GM12864 (cell line): ENCODE measurements at places on chromosomes 5 and 9.

GRCh38 chr5:139644646-139645429 lies 3.3 kb upstream of the CXXC5 start:
- no peak for DNase-seq

- no peak for DNase-seq
These were observed 117.1 kb upstream of the CCL21 start for GRCh38 chr9:34826999-34827538.

- DNase-seq: no peak
These were observed 2.2 kb upstream of the NPR3 start for GRCh38 chr5:32708949-32709348.

DNA sequence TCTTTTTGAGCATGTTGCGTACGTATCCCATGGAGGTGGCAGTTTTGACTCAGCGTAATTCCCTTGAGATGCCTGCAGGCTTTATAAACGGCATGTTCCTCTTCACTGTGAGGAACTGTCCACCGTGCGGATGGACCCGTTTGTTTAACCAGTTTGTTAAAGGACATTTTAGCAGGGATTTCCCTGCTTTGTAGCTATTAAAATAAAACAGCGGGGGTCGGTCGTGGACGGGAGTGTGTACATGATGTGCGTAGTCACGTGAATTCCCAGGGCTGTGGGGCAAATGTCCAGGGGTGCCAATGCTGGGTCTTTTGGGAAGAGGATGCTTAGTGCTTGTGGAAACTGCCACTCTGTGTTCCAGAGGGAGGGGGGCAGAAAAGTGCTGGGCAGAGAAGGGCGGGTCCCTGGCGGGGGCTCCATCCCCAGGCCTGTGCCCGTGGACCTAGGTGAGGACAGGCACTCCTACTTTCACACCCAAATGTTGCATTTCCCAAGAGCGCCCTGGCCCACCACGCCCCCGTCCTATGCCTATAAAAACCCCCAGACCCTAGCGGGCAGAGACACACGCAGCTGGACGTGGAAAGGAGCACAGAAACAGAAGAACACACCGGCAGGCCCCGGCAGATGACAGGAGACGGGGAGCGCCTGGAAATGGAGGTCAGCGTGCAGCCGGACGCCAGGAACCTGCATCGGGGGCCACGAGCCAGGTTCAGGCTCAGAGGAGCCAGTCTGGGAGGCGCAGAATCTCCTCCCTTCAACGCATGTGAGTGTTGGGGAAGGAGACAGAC lies 4.0 kb upstream of the TERT start:
- DNase-seq: no peak

GRCh38 chr5:148823871-148824270 lies 2.5 kb upstream of the ADRB2 start:
- no peak for DNase-seq

DNA sequence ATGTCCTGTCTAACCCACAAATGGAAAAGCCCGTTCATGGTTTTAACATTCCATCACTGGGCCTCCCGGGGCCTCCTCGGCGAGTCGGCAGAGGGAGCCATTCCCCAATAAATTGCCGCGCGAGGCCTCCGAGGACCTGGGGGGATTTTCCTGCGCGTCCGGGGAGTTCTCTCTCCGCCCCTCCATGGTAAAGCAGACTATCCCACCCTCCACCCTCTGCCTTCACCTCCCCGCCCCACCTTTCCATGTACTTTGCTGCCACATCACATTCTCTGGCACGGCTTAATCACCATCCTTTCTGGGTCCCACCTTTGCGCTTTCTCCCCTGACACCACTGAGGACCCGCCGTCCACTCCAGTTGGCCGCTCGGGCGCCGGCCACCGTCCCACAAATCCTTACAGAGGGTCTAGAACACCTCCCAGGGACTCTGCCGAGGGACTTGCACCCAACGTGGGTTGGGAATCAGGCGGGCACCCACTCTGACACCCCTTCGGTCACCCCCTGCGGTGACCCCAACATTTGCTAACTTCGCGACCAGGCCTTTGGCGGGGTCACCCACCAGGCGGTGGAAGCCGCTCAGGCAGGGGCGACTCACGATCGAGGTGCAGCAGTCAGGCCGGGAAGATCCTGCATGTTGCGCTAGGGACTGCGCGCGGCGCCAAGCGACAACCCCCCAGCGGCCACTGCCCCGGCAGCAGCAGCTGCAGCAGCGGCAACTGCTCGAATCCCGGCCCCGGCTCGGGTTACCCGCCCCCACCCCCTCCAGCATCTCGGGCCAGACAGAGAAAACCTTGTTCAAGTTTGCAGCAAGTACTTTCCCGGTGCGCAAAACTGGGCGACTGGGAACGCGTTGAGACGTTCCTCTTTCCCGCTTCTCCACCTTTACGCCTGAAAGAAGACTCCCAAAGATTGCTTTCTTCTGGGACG lies at the start of gene MEGF10:
MEGF10 (plus strand) TSS at position 778 of the 927 bp plus-strand sequence. CDS start 40,513 bp downstream, outside the sequence.
- no peak for DNase-seq

DNA sequence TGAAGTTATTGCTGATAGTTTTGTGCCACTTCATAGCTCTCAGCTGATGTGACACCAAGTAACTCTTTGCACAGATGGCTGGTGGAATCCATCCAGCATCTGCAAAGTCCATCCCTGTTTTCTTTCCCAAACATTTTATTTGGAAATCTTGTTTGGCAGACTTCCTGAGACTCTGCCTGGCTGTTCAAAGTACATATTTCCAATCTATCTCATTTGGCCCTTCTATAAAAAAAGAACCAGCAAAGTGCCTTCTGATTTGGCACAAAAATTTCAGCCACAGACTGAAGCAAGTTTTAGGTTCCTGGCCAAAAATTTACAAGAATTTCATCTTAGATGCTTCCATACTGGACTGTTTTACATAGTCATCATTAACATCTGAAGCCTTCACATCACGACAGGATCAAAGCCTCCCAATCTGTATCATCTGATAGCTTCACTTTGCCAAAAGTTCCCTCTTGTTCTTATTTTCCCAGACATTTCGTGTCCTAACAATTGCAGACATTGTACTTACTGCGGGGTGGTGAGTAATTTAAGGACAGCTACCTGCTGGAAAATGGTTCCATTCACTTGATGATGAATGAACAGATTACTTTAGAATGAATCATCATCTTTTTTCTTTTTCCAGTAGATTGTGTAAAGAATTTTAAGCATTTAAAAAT lies 377.3 kb downstream of the KIAA0825 start:
- no peak for DNase-seq

DNA sequence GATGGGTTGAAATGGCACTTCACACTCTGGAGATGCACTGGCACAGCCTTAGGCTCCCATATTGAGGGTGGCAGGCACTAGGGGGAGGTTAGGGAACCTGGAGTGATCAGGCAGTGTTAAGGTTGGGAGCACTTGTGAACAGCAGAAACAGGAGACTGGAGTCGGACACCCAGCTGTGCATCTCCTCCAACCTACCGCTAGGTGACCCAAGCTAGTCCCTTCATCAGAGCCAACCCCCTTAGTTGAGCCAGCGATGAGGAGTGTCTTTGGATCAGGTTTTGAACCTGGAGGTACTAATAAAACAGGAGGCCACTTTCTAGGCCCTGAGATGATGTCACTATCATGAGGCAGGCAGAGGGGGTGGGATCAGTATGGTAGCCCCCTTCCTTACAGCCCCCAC lies 1.7 kb downstream of the ACTL7B start:
- DNase-seq: no peak

- DNase-seq: no peak
These were observed 700.5 kb upstream of the ZNF608 start for GRCh38 chr5:125446986-125447385.

- DNase-seq: no peak
These were observed 81.6 kb downstream of the DAP start for GRCh38 chr5:10679336-10679988.
